ENCODE measurements at places on chromosomes 12 and 14.

GRCh38 chr14:42111355-42111754 lies 504.7 kb downstream of the LRFN5 start:
- no peak for DNase-seq

- no peak for DNase-seq
These were observed 4.7 kb upstream of the EIF2S3B start for GRCh38 chr12:10501030-10501429.

DNA sequence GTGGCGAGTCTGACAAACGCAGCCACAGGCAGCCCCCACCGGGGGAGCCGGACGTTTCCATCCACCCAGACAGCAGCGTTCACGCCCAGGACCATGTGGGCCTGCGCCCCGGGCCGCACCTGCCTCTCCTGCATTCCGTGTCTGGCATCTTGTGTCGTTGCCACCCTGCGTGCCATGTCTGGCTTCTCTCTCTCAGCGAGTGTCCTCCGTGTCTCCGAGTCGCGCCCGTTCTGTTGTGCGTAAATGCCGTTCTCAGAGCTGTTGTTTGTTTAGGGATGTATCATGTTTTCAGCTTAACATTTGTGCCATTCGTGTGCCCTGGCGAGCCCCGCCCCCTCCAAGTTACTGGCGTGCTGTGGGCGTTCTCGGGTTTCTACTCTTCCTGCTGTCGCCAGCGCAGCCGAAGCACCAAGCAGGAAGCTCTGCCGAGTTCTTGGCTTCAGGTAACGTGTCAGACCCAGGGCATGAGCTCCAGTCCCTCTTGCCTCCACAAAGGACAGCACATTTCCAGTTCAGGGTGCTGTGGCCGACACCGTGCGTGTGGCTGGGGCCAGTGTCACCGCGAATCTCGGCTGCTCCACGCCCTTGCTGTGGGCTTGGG lies 34.6 kb downstream of the NOC4L start:
- no peak for DNase-seq

DNA sequence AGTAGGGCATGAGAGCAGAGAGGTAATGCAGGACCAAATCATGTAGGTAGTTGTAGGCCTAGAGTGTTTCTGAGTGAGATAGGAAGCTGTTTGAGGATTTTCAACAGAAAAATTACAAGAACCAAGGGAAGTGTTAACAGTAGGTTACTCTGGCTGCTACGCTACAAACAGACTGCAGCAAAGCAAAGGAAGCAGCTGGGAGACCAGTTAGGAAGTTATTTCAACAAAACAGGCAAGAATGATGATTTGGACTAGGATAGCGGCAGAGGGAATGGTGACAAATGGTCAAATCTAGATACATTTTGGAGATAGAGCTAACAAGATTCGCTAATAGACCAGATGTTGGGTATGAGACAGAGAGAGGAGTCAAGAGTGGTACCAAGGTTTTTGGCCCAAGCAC lies 26.8 kb downstream of the MRPL42 start:
- no peak for DNase-seq

DNA sequence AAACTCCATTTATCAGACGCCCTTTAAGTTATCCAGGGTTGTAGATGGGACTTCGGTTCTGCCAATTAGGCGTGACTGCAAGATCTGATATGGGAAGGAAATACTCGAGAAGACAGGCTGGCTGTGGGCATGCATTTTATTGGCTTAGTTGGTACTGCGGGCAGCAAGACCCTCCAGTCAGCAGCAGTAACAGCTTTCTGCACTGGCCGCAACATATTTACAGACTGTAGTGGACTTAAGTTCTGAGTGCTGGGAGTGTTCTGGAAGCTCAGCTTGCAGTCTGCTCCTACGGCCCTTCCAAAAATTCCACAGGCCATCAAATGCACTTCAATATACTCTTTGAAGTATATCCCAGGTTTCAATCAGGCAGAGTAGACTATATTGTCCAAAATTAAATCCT lies 21.1 kb downstream of the KITLG start:
- no peak for DNase-seq

GRCh38 chr14:83614956-83615355 lies 1915.0 kb upstream of the FLRT2 start:
- DNase-seq, result no peak

- no peak for DNase-seq
These were observed 38.0 kb upstream of the DHRS4 start for GRCh38 chr14:23915559-23915958.

DNA sequence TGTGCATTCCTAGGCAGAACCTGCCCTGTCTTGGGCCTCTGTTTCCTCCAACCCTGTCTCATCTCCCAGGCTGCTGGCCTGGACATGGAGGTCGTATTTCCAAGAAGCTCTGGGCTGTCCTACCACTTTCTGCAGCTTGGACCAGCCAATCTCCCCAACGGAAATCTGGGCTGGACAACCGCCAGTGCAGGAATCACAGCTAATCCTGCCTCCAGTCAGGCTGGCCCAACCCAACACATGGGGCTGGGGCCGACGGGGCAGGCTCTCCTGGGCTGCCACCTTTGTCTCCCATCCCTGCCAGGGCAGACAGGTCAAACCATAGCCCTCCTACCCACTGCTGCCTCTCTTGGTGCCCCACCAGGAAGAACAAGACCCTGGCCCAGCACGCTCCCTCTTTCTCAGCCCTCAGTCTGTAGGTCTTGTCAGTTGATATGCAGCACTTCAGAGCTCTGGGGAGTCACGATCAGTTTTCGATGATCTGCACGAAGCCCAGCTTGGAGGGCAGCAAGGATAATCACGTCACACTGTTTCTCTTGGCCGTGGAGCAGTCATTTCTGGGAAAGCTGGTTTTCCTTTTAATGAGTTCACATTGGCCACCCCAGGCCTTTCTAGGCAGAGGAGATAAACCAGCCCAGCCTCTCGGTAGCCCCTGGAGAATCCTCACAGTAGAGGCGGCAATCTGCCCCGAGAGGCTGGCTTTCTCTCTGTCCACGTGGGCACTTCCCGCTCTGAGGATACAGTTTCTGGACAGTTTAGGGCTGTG lies 195.2 kb upstream of the PRMT8 start:
- no peak for DNase-seq

DNA sequence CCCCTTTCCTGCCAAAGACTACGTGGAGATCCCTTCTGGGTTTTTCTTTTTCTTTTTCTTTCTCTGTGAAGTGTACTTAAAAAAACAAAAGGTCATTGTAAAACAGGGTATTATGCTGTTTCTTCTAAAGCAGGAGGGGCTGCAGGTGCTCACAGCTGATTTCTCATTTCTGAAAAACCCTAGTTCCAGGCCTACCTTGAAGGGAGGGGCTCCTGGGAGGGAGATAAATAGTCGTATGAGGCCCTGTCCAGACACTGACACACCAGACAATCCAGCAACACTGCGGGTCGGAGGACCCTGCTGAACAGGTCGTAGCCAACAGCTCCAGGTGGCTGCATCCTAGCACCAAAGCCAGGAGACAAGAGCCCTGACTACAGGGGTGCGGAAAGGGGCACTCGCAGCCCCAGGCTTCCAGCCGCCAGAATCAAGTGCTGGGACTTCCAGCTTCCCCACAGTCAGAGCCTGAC lies 41.1 kb downstream of the PSMA6 start:
- no peak for DNase-seq

DNA sequence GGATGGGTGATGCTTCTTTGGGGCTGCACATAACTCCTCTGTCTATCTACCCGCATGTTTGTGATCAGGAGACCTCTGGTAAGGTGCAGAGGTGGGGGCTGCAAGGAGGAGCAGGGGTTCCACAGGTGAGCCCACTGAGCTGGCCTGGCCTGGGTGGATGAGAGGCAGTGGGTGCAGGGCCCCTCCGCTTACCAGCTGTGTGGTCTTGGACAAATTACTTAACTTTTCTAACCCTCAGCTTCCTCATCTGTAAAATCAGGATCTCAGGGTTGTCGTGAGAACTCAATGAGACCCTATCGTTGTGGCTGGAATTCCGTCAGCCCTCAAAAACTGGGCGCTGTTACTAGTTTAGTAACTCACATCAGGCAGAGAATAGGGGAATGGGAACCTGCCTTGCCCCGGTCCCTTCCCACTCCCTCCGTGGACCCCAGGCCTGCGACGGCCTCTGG lies 7.5 kb downstream of the PTPN6 start:
- DNase-seq, result no peak

DNA sequence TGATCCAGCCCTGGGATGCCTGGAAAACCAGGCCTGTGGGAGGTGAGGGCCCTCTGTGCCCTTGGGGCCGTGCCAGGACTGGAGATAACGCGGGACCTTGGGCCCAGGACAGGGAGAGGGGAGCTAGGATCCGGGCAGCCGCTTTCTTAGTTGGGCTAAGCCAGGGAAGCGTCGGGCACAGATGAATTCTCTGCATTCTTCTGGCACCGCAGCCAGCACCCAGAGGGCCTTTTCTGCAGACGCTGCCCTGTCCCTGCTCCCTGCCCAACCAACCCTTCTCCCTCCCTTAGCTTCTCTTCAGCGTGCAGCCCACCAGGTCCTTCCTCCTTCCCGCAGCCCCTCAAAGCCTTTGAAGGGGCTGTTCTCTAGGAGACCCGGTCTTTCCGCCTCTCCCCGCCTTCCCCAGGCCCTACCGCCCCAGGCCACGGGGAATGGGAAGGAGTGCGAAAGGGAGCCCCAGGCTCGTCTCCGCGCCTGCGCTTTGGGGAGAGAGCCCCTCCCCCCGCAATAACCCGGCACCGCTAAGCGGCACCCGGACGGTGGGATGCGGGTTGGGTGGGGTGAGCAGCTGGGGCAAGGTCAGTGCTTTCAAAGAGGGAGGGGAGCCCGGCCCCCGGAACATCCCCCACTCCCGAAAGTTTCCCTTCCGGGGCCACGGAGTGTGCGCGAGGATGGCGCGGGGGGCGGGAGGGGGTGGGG lies 663 bp downstream of the NCKAP5L start:
- DNase-seq, result peak; percentile 74

- no peak for DNase-seq
These were observed 34.3 kb downstream of the SLC15A4 start for GRCh38 chr12:128789356-128789929.

- DNase-seq, result no peak
These were observed 277.0 kb upstream of the GARIN6 start for GRCh38 chr12:99370421-99371138.

DNA sequence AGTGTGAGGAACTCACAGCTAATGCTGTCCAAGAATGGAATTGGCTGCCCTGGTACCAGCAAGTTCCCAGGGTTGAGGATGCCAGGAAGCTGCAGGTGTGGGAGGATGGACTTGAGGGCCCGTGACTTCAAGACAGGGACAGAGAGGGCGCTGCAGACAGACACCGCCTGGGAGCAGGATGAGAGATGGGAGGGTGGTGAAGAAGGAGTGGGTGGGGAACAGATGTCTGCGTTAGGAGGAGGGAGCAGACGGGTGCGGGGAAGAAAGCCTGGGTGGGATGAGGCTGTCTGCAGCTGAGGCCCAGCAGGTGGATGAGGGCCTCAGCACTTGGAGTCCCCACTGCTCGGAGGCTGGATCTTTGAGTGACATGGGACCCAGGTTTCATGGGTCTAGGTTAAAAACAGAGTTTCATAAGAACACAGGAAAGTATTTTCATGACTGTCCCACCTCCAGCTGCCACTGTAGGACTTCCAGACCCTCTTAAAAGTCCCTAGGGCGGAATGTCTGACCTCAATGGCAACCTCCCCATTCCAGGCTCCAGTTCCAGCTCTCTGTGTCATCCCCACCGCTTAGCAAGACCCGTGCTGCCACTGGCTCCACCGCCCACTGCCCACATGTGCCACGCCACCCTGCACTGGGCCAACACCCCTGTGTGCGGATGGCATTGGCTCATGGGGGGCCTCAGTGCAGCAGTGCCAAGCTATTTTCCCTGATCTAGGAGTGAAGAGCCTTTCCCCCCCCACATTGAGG lies 70.3 kb upstream of the SCN8A start:
- peak; percentile 13 for DNase-seq

GRCh38 chr14:94953541-94954260 lies 183.8 kb upstream of the GSC start:
- no peak for DNase-seq

- DNase-seq, result no peak
These were observed 80.2 kb downstream of the PELI2 start for GRCh38 chr14:56198438-56198837.

DNA sequence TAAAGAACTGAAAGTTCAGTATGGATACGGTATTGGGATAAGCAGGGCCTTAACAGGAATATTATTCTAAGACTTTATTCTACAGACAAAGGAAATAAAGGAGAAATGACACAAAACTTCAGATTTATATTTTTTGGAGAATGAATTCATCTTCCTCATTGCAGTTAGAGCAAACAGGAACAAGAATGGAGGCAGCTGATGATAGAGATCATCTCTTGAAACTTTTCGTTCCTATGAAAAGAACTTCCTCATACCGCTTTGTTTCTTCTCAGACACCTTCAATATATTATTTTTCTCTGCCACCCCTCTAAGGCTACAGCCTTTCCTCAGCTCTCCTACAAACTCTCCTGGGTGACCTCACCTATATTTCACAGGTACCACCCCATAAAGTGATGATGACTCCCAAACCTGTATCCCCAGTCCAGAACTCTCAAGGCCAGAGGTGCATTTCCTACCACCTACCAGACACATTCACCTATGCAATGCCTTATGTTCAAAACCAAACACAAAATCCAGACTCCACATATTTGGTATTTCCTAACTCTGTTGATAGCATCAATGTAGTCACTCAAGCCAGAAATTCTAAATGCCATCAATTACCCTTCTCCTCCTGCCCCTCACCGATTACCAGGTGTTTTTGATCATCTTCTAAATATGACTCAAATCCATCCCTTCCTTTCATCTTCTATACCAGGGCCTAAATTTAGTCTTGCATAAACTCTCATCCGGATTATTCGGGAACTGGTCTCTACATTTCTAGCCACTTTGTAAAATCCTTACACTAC lies 7.4 kb downstream of the MAP4K5 start:
- no peak for DNase-seq

- DNase-seq, result no peak
These were observed 79.6 kb downstream of the SLC16A7 start for GRCh38 chr12:59675461-59675860.

DNA sequence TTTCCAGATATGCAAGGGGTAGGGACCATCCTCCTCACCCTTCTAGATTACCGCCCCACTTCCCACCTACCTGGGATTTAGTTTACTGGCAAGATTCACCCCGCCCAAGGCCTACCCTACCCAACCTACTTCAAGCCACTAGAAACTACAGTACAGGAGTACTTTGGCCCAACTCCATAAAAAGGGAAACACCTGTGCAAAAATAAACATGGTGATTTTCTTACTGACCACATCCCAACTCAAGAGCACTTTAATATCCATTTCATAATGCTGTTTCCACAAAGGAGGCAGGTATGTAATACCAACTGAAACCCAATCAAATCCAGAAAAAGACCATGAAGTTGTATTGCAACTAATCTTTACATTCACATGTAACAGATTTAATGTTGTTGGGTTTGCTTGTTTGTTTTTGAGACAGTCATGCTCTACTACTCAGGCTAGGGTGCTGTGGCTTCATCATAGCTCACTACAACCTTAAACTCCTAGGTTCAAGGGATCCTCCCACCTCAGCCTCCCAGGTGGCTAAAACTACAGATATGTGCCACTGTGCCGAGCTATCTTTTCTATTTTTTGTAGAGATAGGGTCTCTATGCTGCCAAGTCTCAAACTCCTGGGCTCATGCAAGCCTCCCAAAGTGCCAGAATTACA lies 41.7 kb upstream of the RAP1B start:
- no peak for DNase-seq

DNA sequence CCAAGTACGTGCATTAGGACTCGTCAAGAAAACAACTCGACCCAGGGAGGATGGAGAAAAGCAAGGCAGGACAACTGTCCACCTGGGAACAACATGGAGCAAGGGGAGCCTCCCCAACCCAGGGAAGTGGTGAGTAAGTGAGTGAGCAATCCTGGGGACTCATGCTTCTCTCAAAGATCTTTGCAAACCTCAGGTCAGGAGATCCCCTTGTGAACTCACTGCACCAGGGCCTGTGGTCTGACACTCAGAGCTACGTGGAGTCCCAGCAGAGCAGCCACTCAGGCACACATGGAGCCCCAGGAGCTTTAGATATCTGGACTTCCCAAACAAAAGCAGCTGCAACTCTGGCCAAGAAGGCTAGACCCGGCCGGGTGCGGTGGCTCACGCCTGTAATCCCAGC lies 12.2 kb upstream of the OR5AU1 start:
- DNase-seq, result no peak
